ENCODE measurements at places on chromosomes 3 and 15. TPM values are rescaled to one million over a fixed set of nuclear protein-coding genes. Genes with fewer than 3 reads are reported as not detected.

The FBXO40 gene
- total RNA-seq = not detected

The ESYT3 gene
- not detected for total RNA-seq

The CASR gene
- not detected for total RNA-seq

The INKA1 gene
- 29.6 TPM for total RNA-seq

The SLC28A1 gene
- total RNA-seq = not detected

The LNP1 gene
- total RNA-seq = 1.2 TPM

The FAM3D gene
- total RNA-seq = 0.18 TPM

The FETUB gene
- total RNA-seq = not detected

The XCR1 gene
- total RNA-seq = not detected

The GNAT1 gene
- total RNA-seq = not detected

The HTD2 gene
- 8.1 TPM for total RNA-seq

The MESP2 gene
- 0.15 TPM for total RNA-seq

The GPR156 gene
- 0.76 TPM for total RNA-seq

The GP9 gene
- total RNA-seq = not detected

The PLSCR5 gene
- not detected for total RNA-seq

The RTP3 gene
- not detected for total RNA-seq

The LRRIQ4 gene
- not detected for total RNA-seq

The BFSP2 gene
- total RNA-seq = not detected

The PHLDB2 gene
- total RNA-seq = 39.7 TPM

The CCR2 gene
- total RNA-seq = not detected

The KY gene
- not detected for total RNA-seq

The TMEM207 gene
- total RNA-seq = not detected

The COL8A1 gene
- total RNA-seq = 187 TPM

The CFAP100 gene
- not detected for total RNA-seq

The ZNF445 gene
- total RNA-seq = 5.1 TPM

The STRA6 gene
- 0.48 TPM for total RNA-seq

The OSBPL10 gene
- 80.4 TPM for total RNA-seq

The SERP1 gene
- total RNA-seq = 255 TPM

The ACTR8 gene
- 34.2 TPM for total RNA-seq

Measured in glomerular endothelial cell (primary cell).